ENCODE measurements at places on chromosomes 4 and X.

DNA sequence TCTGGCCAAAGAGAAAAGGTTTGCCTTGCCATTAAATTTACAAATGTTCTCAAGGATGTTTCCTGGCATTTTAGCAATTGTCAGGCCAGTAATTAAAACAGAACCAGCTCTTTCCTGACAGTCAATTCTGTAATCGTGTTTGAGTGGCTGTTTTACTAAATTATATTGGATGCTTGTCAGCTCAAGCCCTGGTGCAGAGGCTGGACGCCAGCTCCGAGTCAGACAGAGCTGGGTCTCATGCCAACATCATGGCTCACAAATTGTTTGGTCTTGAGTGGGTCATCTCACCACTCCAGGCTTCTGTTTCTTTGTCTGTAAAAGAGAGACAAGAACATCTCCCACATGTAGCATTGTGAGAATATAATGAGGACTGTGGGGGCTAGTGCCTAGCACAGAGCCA lies 190.3 kb upstream of the PSAPL1 start:
- DNase-seq: no peak

GRCh38 chr4:2438822-2439718 lies 20.3 kb downstream of the CFAP99 start:
- DNase-seq: no peak

- no peak for DNase-seq
Observed at GRCh38 chr4:14744346-14744745, 257.9 kb upstream of the CPEB2 start.

DNA sequence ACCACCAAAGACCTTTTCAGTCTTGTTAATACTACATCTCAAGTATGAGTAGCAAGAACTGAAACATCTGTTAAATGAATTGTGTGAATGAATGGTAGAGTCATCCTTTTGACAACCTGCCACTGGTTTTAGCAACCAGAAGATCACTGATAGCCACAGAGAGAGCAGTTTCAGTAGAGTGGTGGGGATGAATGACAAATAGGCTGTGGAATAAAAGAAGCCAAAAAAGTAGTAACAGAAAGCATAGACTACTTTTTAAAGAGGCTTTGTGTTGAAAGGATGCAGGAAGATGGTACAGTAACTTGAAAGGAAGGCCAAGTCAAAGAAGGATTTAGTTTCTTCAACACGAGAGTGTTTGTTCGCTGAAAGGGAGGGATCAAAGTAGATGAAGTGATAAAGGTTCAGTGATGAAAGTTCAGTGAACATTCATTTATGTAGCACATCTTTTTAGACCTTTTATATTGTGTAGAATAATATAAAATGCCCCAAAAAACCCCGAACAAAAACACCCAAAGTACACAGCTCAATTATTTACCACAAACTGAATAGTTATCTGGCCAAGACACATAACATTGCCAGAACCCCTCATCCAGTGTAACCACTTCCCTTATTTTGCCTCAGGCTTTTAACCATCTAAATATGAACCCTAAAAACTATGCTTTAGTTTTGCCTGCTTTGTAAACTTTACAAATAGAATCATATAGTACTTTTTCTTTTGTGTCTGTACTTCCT lies 40.1 kb upstream of the EIF1AX start:
- DNase-seq: no peak

DNA sequence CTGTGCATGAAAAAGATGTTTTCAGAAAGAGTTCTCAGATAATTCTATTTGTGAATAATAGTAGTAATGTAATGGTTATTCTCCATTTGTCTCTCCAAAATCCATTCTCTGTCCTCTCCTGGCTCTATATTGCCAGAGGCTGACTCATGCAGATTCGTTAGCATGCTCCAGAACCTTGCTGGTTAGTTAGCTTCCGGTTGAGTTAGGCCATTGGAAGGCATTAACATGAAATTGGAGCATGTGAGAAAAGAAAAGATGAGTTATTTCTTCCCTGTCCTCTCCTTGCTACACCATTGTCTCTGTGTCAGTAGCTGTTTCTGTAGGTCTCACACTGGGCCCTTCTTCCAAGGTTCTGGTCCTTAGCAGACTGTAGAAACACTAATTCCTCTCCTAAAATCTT lies 23.5 kb upstream of the PRDM8 start:
- DNase-seq: no peak
